B cell (primary cell): ENCODE measurements at places on chromosomes 16 and 17. TPM values are rescaled to one million over a fixed set of nuclear protein-coding genes. Genes with fewer than 3 reads are reported as not detected.
A peak's percentile ranks its signal among the peaks of the same experiment; 100 is the strongest.

Gene HSF5
- 4.8 and 5.1 TPM in 2 replicates for total RNA-seq

Gene KRT31
- total RNA-seq = not detected in 2 replicates

Gene IL34
- not detected in 2 replicates for total RNA-seq

Gene NME3
- total RNA-seq = 57.3 and 63.2 TPM in 2 replicates

Gene TMEM88
- total RNA-seq = 5.1 and 6.0 TPM in 2 replicates

GRCh38 chr16:1688807-1689560 is 10.9 kb downstream of the JPT2 start:
- no peak overlapping the region for H3K27ac ChIP-seq
- no peaks in the 10 kb centered on the region for H3K27me3 ChIP-seq
- H3K4me1 ChIP-seq = no peaks in the 10 kb centered on the region
- no peak for DNase-seq

GRCh38 chr16:3099732-3100499 is 822 bp upstream of the ZSCAN10 start:
- H3K27ac ChIP-seq = no peak overlapping the region
- H3K4me1 ChIP-seq = peaks cover 40% of the 10 kb centered on the region
- DNase-seq = peak; percentile 88
- H3K4me3 ChIP-seq = peak overlapping the region; percentile 26
- H3K36me3 ChIP-seq = no peaks in the 10 kb centered on the region

- H3K36me3 ChIP-seq = no peaks in the 10 kb centered on the region
- DNase-seq = no peak
- H3K27ac ChIP-seq = no peak overlapping the region
- H3K4me1 ChIP-seq = no peaks in the 10 kb centered on the region
These were observed 27.8 kb upstream of the CDR2 start for GRCh38 chr16:22402191-22402590.

DNA sequence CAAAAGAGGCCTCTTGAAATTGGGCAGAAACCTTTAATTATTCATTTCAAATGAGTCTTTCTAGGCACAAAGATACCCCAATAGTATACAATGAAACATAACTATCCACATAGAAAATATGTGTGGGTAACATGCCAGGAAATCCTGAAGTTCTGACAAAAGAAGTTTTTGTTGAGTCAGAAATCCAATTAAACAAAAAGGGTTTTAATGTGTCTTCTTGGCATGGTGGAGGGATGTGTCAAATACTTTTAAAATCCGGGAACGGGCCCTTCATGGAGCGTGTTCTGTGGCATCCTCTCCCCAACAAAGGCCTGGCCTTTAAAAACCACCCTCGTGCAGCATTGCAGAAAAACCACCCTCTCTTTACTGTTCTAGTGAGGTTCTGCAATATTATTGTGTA is 14.2 kb downstream of the CDRT4 start:
- no peaks in the 10 kb centered on the region for H3K4me1 ChIP-seq
- DNase-seq = no peak
- H3K27ac ChIP-seq = no peak overlapping the region
- H3K4me3 ChIP-seq = no peak overlapping the region
- H3K36me3 ChIP-seq = no peaks in the 10 kb centered on the region
- no peaks in the 10 kb centered on the region for H3K27me3 ChIP-seq

DNA sequence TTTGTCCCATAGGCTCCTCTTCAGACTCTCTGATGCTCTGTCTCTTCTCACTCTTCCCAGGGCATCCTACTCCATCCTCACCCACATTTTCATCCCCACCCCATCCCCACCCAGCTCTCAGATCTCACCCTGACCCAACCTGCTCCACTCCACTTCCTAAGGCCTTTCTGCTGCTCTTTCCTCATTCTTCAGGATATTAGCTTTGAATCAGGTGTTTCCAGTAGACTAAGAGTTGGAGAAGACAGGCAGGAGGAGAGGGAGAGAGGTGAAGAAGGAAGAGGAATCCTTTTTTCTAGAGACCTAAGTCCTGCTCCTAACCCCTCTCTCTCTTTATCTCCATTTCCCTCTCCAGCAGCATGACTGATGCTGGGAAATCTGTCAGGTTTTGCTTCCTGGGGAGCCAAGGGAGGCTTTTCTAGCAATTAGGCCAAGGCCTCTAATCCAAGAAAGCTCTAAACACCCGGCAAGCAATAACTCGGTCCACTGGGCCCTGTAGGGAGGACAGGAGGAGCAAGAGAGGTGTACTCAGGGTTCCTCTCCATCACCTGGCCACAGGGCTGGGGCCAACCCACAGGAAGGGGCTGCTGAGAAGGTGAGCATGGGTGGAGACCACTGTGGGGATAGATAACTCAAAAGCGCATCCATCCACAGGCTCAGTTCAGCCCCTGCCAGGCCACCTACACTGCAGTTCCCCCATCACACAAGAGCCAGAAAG is 133.3 kb downstream of the TMEM132E start:
- no peaks in the 10 kb centered on the region for H3K4me1 ChIP-seq
- no peak overlapping the region for H3K27ac ChIP-seq
- no peak for DNase-seq
- no peak overlapping the region for H3K4me3 ChIP-seq
- no peaks in the 10 kb centered on the region for H3K27me3 ChIP-seq

- peak overlapping the region; percentile 85 for H3K27ac ChIP-seq
- H3K27me3 ChIP-seq = no peaks in the 10 kb centered on the region
- no peak overlapping the region for H3K4me3 ChIP-seq
- peak; percentile 74 for DNase-seq
These were observed 32.8 kb downstream of the HIC1 start for GRCh38 chr17:2087597-2088211.

DNA sequence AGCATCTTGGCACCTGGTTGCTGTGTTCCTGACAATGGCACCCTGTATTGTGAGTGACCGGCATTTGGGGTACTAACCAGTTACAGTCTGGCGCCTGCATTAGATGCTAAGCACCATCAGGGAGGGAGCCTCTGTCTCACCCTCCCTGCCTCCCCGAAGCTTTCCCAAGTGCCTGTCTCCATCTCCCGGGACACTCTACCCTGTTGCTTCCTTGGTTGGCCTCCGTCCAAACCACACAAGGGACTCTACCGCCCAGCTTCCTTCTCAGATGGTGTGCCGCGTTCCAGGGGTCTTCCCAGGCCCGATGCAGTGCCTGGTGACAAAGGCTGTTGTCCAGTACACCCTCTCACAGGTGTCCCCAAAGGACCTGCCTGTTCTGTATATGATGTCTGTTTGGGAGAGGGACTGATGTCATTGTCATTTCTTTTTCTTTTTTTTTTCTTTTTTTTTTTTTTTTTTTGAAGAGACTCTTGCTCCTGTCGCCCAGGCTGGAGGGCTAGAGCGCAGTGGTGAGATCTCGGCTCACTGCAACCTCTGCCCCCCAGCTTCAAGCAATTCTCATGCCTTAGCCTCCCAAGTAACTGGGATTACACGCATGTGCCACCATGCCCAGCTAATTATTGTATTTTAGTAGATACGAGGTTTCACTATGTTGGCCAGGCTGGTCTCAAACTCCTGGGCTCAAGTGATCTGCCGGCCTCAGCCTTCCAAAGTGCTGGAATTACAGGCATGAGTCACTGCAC is 6.7 kb downstream of the SNN start:
- no peak overlapping the region for H3K4me3 ChIP-seq
- H3K4me1 ChIP-seq = peaks cover 100% of the 10 kb centered on the region
- peak; percentile 31 for DNase-seq
- H3K27ac ChIP-seq = peak overlapping the region; percentile 16
- peaks cover 61% of the 10 kb centered on the region for H3K36me3 ChIP-seq
- H3K27me3 ChIP-seq = no peaks in the 10 kb centered on the region

DNA sequence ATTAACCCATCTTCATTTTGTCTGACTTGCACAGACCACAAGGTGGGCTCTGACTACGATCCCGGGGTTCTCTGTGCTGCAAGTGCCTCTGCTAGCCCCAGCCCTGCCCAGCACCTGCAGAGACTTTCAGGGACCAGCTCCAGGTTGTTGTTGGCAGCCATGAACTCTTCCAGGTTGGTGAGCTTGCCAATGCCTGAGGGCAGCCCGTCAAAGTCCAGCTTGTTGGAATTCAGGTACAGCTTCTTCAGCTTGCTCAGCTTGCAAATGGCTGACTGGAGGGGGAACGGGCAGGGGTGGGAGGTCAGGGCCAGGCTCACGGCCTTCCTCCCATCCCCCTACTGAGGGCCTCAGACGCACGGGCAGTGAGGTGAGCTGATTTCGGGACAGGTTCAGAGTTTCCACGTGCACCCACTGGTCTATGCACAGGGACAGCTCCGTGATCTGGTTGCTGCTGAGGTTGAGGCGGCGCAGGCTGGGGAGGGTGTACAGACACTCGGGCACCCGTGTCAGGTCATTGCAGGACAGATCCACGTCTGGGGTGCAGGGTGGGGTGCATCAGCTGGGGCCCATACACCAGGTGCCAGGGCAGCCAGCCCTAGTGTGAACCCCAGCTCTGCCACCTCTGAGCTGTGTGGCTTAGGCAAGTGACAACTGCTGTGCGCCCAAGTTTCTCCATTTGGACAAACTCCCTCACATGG is 5.2 kb downstream of the FLII start:
- no peak for DNase-seq
- peaks cover 14% of the 10 kb centered on the region for H3K4me1 ChIP-seq
- no peaks in the 10 kb centered on the region for H3K27me3 ChIP-seq
- no peak overlapping the region for H3K4me3 ChIP-seq

DNA sequence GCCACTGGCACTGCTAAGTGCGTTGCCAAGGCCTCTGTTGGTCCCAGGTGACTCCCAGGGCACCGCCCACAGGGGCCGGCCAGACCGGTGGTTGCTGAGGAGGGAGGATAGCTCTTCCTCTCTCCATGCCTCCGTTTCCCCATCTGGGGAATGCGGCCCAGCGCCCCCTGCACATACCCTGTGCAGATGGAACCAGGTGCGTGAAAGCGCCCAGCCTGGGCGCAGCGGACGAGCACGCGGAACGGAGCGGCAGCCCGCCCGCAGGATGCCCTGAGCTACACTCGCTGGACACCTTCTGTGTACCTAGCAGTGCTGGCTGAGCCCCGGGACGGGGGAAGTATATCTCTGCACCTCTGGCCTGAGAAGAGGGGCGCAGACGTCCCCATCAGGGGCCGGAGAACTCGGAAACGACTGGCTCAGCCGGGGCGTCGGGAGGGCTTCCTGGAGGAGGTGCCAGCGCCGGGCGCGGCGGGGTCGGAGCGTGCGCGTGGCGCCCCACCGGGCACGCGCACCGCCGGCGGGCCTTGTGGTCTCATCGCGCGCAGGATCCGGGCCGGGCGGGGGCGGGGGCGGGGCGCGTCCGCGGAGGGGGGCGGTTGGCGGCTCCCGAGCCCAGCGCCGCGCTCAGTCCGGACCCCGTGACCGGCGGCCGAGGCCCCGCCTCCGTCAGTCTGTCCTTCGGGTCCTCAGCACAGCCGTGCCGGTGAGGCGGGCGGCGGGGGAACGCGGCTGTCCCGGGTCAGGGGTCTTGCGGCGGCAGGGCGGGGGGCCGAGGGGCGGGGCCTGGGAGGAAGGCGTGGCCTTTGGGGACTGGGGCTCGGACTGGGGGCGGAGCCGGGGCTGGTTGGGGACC is at the start of the genes CCDC78 and HAGHL:
CCDC78 (minus strand) TSS at position 6 of the 853 bp plus-strand sequence. CDS start 76 bp downstream, outside the sequence.
HAGHL (plus strand) TSS at position 669 of the 853 bp plus-strand sequence. CDS start 404 bp downstream, outside the sequence.
- no peaks in the 10 kb centered on the region for H3K27me3 ChIP-seq
- H3K4me3 ChIP-seq = peak within 1 kb of the TSS; percentile 69
- peak within 1 kb of the TSS; percentile 87 for H3K27ac ChIP-seq
- H3K4me1 ChIP-seq = peaks cover 34% of the 10 kb centered on the region
- peak; percentile 79 for DNase-seq

DNA sequence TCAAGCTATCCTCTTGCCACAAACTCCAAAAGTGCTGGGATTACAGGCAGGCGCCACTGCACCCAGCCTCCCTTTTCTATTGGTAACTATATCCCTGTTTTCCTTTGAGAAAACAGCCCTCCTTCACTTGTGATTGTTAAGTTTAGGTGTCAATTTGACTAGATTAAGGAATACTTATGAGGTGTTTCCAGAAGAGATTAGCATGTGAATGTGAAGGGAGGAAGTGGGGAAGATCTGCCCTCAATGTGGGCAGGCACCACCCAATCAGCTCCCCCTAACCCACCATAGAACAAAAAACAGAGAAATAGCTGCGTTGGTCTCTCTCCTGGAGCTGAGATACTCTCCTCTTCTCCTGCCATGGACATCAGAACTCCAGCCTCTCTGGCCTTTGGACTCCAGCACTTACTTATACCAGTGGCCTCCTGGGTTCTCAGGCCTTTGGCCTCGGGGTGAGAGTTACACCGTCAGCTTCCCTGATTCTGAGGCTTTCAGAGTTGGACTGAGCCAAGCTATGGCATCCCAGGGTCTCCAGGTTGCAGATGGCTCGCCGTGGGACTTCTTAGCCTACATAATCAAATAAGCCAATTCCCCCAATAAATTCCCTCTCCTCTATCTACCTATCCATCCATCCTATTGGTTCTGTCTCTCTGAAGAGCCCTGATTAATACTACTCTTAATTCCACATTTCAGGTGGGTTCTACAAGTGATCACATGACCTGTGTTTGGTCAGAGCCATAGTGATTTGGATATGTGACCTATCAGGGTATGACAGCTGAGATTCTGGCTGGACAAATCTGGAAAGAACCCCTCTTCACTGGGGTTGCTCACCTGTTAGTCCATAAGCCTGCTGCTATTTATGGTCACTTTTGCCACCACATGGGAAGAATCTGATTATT is 12.0 kb upstream of the STAT3 start:
- no peak overlapping the region for H3K4me3 ChIP-seq
- no peaks in the 10 kb centered on the region for H3K27me3 ChIP-seq
- H3K36me3 ChIP-seq = no peaks in the 10 kb centered on the region
- H3K27ac ChIP-seq = no peak overlapping the region
- DNase-seq = no peak

- H3K4me1 ChIP-seq = peaks cover 2% of the 10 kb centered on the region
- no peak overlapping the region for H3K27ac ChIP-seq
- H3K27me3 ChIP-seq = no peaks in the 10 kb centered on the region
- DNase-seq = no peak
These were observed 44.9 kb upstream of the BAHCC1 start for GRCh38 chr17:81350320-81350890.

DNA sequence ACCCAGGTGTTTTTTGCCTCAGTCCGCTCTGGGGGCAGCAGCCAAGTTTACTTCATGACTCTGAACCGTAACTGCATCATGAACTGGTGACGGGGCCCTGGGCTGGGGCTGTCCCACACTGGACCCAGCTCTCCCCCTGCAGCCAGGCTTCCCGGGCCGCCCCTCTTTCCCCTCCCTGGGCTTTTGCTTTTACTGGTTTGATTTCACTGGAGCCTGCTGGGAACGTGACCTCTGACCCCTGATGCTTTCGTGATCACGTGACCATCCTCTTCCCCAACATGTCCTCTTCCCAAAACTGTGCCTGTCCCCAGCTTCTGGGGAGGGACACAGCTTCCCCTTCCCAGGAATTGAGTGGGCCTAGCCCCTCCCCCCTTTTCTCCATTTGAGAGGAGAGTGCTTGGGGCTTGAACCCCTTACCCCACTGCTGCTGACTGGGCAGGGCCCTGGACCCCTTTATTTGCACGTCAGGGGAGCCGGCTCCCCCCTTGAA is 2.1 kb upstream of the C17orf107 start:
- H3K4me3 ChIP-seq = no peak overlapping the region
- peaks cover 37% of the 10 kb centered on the region for H3K4me1 ChIP-seq
- peak; percentile 25 for DNase-seq

GRCh38 chr16:85902366-85903155 is 3.6 kb downstream of the IRF8 start:
- H3K36me3 ChIP-seq = peaks cover 78% of the 10 kb centered on the region
- peaks cover 76% of the 10 kb centered on the region for H3K4me1 ChIP-seq
- H3K27ac ChIP-seq = peak overlapping the region; percentile 93
- H3K4me3 ChIP-seq = peak overlapping the region; percentile 99
- peak; percentile 91 for DNase-seq
- H3K27me3 ChIP-seq = no peaks in the 10 kb centered on the region

- H3K4me1 ChIP-seq = no peaks in the 10 kb centered on the region
- H3K4me3 ChIP-seq = no peak overlapping the region
- H3K27me3 ChIP-seq = no peaks in the 10 kb centered on the region
- H3K27ac ChIP-seq = no peak overlapping the region
- DNase-seq = no peak
- H3K36me3 ChIP-seq = peaks cover 94% of the 10 kb centered on the region
These were observed 85.2 kb downstream of the SDR42E1 start for GRCh38 chr16:81926036-81926435.
